ENCODE measurements at places on chromosomes 11 and 22.
A peak's percentile ranks its signal among the peaks of the same experiment; 100 is the strongest.

- DNase-seq = no peak
Measured at GRCh38 chr11:96023275-96023674, 99.4 kb upstream of the MTMR2 start.

GRCh38 chr11:92225568-92226330 lies 1.1 kb downstream of the FAT3 start:
- DNase-seq = no peak

DNA sequence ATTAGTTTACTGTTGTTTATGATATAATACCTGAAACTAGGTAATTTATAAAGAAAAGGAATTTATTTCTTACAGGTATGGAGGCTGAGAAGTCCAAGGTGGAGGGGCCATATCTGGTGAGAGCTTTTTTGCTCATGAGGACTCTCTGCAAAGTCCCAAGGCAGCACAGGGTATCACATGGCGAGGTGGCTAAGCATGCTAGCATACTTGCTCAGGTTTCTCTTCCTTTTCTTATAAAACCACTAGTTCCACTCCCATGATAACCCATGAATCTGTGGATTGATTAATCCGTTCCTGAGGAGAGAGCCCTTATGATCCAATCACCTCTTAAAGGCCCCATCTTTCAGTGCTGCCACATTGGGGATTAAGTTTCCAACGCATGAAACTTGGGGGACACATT lies 82.7 kb downstream of the PHF21A start:
- DNase-seq = no peak

DNA sequence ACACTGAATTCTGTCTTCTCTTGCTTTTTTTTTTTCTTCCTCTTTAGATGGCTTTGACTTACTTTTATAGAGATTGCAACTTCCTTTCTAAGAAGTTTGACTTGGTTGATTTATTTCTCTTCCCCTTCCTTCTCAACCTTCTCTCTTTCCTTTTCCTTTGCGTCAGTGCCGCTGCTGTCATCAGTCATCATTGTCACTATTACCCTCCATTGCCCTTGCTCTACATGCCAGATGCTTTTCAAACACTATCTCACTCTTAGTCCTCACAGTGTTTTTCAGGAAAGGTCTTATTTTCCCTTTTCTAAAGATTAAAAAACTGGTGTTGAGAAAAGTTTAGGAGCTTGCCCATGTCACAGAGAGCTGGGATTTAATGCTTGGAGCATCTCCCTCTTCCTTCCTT lies 74.7 kb upstream of the C11orf87 start:
- DNase-seq = no peak

- peak; percentile 39 for DNase-seq
Measured at GRCh38 chr11:128603752-128604414, 16.5 kb upstream of the ETS1 start.

GRCh38 chr11:36361901-36362391 lies 65.9 kb downstream of the PRR5L start:
- DNase-seq = no peak

- DNase-seq = no peak
Measured at GRCh38 chr11:16615480-16615879, 123.0 kb upstream of the C11orf58 start.

DNA sequence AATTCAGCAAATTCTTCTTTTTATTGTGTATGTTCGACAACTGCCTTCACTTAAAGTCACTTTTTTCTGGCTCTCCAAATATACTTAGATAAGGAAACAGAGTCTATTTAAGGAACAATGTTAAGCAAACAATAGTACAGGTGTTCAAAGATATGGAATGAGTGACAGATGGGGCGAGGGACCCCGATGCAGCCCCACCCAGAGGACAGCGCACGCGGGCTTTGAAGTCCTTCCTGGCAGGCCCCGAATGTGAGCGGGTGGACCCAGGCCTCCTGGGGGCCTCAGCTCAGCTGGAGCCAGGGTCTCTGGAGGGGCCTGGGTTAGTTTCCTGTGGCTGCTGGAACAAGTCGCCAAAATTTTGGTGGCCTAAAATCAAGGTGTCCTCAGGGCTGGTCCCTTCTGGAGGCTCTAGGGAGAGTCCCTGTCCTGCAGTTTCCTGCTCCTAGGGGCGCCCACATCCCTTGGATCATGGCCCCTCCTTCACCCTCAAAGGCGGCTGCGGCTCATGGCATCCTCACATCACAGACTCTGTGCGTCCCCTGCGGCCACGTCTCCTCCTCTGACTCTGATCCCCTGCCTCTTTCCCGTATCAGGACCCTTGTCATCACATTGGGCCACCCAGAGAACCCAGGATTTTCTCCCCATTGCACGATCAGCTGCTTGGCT lies 40.6 kb upstream of the KCNQ1OT1 start:
- DNase-seq = no peak

- DNase-seq = no peak
Measured at GRCh38 chr11:86932924-86933875, 22.0 kb downstream of the FZD4 start.

DNA sequence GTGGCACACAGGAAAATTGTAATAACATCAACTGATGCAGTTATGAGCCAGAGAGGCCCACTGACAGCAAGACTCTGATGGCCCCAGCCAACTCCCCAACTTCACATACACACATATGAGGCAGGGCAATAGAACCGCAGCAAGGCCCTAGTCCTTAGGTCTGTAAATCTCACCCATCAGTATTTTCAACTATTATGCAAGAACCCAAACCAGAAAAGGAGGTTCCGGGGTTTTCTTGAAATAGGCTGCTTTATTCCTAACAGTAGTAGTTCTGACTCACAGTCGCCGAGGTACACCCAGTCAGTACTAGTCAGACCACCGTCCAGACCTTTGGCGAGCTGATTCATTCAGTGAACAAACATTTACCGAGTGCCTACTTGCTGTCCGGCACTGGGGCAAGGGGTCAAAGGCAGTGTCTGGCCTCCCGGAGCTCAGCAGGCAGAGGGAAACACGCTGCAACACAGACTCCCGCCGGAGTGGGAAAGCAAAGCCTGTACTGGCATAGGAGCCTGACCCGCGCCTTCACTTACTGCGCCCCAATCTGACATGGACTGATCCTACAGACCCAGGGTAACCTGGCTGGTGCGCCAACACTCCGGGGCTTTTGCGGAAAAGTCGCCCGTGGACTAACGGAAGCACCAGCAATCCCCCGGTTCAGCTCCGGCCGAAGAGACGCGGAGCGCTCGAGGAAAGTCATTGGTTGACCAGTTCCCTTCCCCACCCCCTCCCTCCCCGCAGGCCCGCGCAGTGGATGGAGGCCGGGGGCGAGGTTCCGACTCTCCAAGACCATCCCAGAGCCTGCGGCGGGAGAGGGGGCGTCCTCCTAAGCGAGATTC lies 1.3 kb downstream of the PLEKHA7 start:
- DNase-seq = no peak

DNA sequence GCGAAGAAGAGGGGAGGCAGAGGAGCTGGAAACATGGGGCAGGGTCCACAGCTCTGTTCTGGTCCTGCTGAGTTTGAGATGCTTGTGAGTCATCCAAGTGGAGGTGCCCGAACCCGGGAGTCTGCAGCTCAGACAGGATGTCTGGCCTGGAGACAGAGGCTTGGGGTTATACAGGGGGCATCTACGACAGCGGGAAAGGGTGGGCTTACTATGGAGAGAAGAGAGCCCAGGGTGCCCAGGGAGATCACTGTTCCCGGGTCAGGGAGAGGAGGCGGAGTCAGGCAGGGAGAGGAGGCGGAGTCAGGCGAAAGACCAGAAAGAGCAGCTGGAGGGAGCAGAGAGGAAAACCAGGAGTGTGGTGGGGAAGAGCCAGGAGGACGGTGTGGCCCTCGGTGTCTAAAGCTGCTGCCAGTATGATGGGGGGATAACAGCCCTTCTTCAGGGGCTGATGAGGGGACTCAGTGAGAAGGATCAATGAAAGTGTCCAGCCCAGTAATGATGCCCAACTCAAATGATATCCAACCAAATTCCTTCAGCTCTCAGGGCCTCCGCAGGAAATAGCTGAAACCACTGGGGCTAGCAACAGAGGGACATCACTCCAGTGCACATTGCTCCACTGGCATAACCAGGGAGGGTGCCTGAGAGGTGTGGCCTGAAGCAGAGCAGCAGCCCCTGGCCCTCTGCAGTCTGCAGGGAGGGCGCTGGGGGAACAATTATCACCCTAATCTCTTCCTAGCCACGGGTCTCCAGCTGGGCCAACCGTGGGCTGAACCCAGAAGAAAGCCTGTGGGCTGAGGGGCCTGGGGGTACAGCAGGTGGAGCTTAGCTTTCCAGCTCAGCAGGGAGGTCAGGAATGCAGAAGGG lies 2.6 kb upstream of the LTBP3 start:
- no peak for DNase-seq

Measured in NB4 (cell line).